ENCODE measurements at places on chromosomes 16 and 17. TPM values are rescaled to one million over a fixed set of nuclear protein-coding genes. Genes with fewer than 3 reads are reported as not detected.

DNA sequence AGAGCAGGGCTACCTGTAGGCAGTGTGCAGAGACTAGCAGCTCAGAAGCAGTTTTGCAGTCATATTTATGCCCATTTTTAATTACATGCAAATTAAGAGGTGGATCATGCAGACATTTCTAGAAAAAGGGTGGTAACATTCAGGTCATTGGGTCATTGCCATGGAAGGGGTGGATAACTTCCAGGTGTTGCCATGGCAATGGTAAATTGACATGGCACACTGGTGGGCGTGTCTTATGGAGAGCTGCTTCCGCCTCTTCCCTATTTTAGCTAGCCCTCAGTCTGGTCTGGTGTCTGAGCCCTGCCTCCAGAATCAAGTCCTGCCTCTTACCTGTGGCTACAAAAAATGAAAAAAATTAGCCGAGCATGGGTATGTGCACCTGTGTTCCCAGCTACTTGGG lies 2.8 kb upstream of the DNAI2 start:
- no peaks in the 10 kb centered on the region for H3K4me1 ChIP-seq
- H3K27me3 ChIP-seq: 0 out of 2 replicates have a peak, but pooled peaks cover 3% of the 10 kb centered on the region
- no peak overlapping the region for H3K4me3 ChIP-seq
- no peaks in the 10 kb centered on the region for H3K36me3 ChIP-seq
- H3K27ac ChIP-seq: no peak overlapping the region

DNA sequence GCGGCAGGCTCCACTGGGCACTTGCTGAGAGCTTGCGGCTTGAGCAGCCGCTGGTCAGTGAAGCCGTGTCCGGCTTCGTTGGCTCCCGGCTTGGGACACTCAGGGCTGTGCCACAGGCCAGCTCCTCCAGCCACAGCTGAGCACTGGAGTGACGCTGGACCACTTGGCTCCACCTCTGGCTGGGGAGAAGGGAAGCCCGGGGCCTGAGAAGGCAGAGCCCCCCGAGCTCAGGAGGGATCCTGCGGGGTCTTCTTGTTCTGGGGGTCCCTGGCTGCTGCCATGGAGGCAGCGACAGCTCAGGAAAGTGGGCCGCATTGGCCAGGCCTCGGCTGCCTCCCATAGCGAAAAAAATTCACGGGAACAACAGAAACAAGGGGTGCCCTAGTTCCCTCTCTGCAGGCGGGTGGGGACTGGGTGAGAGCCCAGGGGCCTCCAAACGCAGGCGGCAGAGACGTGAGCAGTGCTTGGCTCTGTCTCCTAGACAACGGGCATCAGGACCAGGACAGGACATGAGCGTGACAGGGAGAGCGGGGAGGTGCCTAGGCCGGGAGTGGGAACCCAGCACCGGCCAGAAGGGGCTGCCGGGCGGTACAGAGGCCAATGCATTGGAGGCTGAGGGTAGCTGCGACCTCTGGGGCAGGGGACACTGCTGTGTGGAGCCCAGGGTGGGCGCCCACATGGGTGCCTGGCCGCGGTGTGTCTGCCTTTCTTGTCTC lies 37.7 kb downstream of the SLC7A5 start:
- no peak overlapping the region for H3K4me3 ChIP-seq
- DNase-seq: no peak
- H3K27ac ChIP-seq: no peak overlapping the region
- H3K27me3 ChIP-seq: no peaks in the 10 kb centered on the region
- no peaks in the 10 kb centered on the region for H3K4me1 ChIP-seq

DNA sequence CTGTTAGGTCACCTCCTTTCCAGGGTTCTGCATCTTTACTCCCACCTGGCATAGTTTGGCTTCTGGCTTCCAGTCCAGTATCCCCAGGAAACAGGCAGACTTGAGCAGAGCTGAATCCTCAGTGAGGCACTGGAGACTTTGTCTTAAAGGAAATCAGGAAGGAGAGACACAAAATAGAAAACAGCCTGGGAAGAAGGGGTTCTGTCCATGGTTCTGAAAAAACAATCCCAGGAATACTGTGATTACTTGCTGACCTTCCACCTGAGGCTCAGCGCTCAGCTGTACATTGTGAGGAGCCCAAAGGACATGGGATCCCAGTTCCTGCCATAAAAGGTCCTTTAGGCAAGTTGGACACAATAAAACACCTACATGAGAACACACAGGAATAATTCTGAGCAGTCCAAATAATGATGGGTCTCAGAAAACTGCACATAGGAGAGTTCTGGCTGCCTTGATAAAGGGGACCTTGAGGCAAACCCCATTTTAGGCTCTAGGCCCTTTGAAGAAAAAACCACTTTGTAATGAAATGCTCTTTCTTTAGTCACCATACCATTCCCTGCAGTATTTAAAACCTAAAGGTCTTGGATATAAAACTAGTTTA lies 81.4 kb upstream of the CRHR1 start:
- H3K4me3 ChIP-seq: no peak overlapping the region
- no peak overlapping the region for H3K27ac ChIP-seq
- peaks cover 43% of the 10 kb centered on the region for H3K4me1 ChIP-seq
- DNase-seq: no peak
- H3K27me3 ChIP-seq: peaks cover 35% of the 10 kb centered on the region

DNA sequence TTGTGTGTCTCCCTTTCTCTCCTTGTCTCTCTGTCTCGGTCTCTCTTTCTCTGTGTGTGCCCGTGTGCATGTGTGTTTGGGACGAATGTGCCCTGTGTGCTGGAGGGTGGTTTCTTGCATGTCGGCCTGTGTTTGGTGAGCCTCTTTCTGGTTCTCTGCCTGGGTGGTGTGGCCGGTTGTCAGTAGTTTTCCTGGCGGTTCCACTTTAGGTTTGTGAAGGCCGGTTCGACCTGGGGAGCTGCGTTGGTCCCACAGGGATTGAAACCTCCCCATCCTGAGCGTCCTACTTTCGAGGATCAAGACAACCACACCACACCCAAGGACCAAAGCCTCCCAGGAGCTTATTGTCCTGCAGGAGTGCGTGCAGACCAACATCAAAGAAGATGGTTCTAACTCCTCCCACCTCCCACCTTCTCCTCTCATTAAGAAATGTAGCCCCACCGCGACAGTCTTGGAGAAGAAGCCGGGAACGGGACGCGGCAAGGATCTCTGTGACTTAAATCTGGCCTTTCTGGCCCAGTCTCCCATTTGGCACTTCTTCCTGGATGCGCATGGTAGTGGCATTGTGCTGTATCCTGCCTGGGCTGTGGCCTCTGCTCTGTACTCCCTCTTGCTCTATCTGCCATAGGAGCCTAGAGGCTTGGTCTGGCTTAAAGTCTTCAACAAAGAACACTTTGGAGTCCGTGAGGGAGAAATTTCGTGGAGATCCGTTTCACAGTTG lies 1685.0 kb downstream of the TP53TG3F start:
- no peaks in the 10 kb centered on the region for H3K27me3 ChIP-seq
- no peak overlapping the region for H3K4me3 ChIP-seq
- H3K36me3 ChIP-seq: no peaks in the 10 kb centered on the region
- H3K4me1 ChIP-seq: no peaks in the 10 kb centered on the region
- no peak overlapping the region for H3K27ac ChIP-seq

DNA sequence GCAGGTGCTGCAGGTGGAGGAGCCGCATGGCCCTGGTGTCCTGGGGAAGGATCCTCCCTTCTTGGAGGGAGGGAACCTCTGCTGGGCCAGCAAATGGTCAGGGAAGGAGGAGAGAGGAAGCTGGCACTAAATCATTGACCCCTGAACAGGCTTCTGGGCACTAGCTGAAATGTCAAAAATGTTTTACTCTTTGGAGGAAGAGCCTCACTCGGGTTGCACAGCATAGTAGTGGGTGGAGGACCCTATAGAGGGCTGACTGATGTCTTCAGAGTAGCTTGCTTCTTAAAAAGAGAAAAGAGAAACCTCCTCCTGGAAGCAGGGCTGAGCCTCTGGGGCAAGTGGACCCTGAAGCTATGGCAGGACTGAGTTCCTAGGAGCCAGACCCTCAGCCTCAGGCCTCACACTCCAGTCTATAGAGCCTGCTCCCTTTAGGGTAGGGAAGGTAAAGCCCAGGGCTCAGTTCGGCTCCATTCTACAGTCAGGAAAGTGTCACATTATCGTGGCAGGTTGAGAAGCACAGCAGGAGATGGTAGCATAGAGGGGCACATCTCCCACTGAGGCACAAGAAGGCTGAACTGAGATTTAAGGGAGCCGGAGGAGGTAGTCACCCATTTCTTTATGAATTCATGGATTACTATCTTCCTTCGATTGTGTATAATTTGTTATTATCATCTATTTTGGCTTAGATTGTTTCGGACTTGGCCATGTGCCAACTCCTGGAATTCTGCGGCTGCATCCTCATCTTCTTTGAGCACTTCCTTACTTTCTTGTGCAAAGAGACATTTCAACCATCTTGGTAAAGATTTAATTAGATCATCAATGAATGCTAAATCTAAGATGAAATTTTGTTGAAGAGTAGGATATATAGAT lies 7.3 kb upstream of the CUEDC1 start:
- no peaks in the 10 kb centered on the region for H3K27me3 ChIP-seq
- H3K4me3 ChIP-seq: no peak overlapping the region
- no peaks in the 10 kb centered on the region for H3K36me3 ChIP-seq
- peaks cover under 1% of the 10 kb centered on the region for H3K4me1 ChIP-seq
- H3K27ac ChIP-seq: no peak overlapping the region

- no peaks in the 10 kb centered on the region for H3K36me3 ChIP-seq
- no peaks in the 10 kb centered on the region for H3K27me3 ChIP-seq
- H3K27ac ChIP-seq: no peak overlapping the region
- H3K4me1 ChIP-seq: no peaks in the 10 kb centered on the region
- H3K4me3 ChIP-seq: no peak overlapping the region
Observed at GRCh38 chr17:57638284-57638683, 106.8 kb downstream of the CCDC182 start.

DNA sequence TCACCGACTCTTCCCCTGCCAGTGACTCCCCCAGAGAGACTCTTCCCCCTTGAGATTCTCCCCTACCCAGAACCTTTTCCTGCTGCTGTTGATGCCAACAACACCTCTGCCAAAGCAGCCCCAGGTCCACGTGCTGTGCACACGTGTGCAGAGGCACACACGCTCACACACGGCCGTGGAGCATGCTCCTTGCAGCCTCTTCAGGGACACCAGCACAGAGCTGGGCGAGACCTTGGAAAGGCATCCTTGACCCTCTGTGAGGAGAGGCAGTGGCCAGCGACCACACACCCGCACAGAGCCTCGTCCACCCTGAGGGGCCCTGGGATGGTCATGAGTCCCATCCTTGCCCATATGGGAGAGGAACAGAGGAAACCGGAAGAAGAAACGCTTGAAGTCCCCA lies 181.9 kb downstream of the RBFOX3 start:
- H3K36me3 ChIP-seq: no peaks in the 10 kb centered on the region
- H3K4me3 ChIP-seq: no peak overlapping the region
- DNase-seq: no peak
- H3K4me1 ChIP-seq: peaks cover 5% of the 10 kb centered on the region
- H3K27ac ChIP-seq: no peak overlapping the region
- peaks cover 8% of the 10 kb centered on the region for H3K27me3 ChIP-seq

GRCh38 chr17:83110735-83111134 lies 31.3 kb downstream of the METRNL start:
- no peak overlapping the region for H3K4me3 ChIP-seq
- H3K36me3 ChIP-seq: no peaks in the 10 kb centered on the region
- H3K27me3 ChIP-seq: peaks cover 3% of the 10 kb centered on the region
- H3K4me1 ChIP-seq: peaks cover 13% of the 10 kb centered on the region

DNA sequence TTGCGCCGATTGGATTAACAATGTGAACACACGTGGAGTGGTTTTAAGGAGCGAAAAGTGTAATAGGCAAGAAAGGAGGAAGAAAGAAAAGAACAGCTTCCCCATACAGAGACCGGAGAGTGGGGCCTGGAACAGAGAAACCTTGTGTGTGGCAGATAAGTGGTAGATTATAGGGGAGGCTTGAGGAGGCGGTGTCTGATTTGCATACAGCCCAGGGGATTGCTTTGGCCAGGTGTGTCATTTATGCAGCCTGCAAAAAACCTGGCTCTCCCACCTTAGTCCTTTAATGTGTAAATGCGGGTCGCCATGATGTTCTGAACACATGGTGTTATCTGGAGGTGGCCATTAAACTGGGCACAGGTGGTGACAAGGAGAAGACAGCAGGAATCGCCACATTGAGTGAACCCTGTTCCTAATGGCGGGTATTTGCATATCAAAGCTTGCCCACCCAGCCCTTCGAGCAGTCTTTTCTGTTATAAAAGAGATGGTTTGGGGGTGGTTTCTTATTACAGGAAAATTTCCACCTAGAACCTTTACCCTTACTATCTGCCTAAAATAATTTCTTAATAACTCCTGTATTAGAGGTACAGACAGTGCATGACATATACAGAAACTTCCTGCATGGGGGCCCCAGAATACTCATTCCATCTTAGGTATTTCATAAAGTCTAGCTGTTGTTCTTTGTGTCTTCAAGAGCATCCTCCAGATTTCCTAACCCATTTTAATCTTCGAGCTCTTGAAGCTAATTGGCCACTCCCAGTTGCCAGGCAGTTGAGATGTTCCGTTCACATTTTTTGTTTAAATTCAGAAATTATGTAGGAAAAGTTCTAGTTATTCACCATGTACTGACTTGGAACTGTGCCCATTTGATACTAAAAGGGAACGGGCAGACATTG lies 292.5 kb downstream of the RBFOX1 start:
- no peak for DNase-seq
- no peak overlapping the region for H3K27ac ChIP-seq
- H3K27me3 ChIP-seq: no peaks in the 10 kb centered on the region
- no peaks in the 10 kb centered on the region for H3K4me1 ChIP-seq

- no peak overlapping the region for H3K27ac ChIP-seq
- H3K36me3 ChIP-seq: no peaks in the 10 kb centered on the region
- H3K4me1 ChIP-seq: peaks cover 17% of the 10 kb centered on the region
- H3K27me3 ChIP-seq: no peaks in the 10 kb centered on the region
Observed at GRCh38 chr17:68461589-68461988, 4.3 kb upstream of the WIPI1 start.

GRCh38 chr16:74871608-74872007 lies 97.0 kb upstream of the FA2H start:
- no peak overlapping the region for H3K4me3 ChIP-seq
- no peak overlapping the region for H3K27ac ChIP-seq
- no peaks in the 10 kb centered on the region for H3K27me3 ChIP-seq
- no peak for DNase-seq
- no peaks in the 10 kb centered on the region for H3K36me3 ChIP-seq

DNA sequence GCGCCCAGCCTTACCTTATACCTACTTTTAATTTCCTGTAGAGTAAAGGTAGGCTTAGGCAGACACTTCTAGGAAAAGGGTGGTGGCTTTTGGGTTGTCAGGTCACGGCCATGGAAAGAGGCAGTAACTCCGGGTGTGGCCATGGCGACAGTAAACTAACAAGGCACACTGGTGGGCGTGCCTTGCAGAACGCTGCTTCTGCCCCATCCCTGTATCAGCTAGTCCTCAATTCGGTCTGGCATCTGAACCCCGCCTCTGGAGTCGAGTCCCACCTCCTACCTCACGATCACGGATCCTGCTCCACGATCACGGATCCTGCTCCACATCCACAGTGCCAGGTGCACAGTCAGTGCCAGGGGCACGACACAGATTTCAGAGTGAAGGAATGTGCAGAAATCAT lies 5.6 kb downstream of the ADCY9 start:
- DNase-seq: no peak
- H3K27ac ChIP-seq: no peak overlapping the region
- H3K27me3 ChIP-seq: no peaks in the 10 kb centered on the region

- H3K27ac ChIP-seq: no peak overlapping the region
- no peaks in the 10 kb centered on the region for H3K27me3 ChIP-seq
- no peak overlapping the region for H3K4me3 ChIP-seq
- H3K36me3 ChIP-seq: no peaks in the 10 kb centered on the region
- no peaks in the 10 kb centered on the region for H3K4me1 ChIP-seq
Observed at GRCh38 chr16:29254676-29255495, 151.6 kb downstream of the NPIPB11 start.

- H3K4me1 ChIP-seq: peaks cover 48% of the 10 kb centered on the region
- H3K27ac ChIP-seq: no peak overlapping the region
- DNase-seq: peak; percentile 59
Observed at GRCh38 chr17:39239640-39240314, 14.0 kb upstream of the STAC2 start.

The SPIRE2 gene
- total RNA-seq: 21.2 TPM

The NPIPB9 gene
- 1.1 TPM for total RNA-seq

The PARD6A gene
- total RNA-seq: 5.6 TPM

The TNRC6A gene
- 37.0 TPM for total RNA-seq

Measured in HCT116 (cell line).